Inflammatory macrophage (primary cell): ENCODE measurements at places on chromosomes 1 and 21.

DNA sequence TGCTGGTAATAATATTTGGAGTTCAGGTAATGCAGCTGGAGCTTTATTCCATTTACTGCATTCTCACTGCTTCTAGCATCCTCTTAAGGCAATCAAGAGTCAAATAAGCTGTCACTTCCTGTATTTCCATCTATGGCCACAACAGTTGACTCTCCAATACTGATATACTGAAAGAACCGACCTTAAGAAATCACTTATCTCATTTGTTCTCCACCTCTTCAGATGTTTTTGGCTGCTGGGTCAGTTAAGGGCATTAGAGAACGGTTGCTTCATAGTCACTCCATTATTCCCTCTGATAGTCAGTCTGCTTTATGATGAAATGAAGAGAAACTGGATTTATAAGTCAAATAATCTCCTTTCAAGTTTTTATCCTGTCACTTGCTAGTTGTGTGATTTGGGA is 14.2 kb upstream of the RGS4 start:
- no peak for DNase-seq

DNA sequence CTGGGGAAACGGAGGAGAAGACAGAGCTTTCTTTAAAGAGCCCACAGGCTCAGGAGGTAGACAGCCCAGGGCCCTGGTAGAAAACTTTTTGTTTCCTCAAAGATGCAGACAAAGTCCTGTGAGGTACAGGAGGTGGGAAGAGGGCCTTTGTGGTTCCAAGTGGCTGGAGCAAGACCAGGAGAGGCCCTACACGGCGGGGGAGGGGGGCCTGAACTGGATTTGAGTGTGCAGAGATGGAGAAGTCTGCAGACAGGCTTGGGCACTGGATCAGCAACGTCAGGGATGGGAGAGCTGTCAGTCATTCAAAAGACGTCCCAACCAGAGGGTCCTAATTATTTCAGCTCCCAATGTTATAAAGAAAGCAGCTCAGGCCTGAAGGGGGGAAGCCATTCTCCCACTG is 126.2 kb downstream of the EPHB2 start:
- no peak for DNase-seq

DNA sequence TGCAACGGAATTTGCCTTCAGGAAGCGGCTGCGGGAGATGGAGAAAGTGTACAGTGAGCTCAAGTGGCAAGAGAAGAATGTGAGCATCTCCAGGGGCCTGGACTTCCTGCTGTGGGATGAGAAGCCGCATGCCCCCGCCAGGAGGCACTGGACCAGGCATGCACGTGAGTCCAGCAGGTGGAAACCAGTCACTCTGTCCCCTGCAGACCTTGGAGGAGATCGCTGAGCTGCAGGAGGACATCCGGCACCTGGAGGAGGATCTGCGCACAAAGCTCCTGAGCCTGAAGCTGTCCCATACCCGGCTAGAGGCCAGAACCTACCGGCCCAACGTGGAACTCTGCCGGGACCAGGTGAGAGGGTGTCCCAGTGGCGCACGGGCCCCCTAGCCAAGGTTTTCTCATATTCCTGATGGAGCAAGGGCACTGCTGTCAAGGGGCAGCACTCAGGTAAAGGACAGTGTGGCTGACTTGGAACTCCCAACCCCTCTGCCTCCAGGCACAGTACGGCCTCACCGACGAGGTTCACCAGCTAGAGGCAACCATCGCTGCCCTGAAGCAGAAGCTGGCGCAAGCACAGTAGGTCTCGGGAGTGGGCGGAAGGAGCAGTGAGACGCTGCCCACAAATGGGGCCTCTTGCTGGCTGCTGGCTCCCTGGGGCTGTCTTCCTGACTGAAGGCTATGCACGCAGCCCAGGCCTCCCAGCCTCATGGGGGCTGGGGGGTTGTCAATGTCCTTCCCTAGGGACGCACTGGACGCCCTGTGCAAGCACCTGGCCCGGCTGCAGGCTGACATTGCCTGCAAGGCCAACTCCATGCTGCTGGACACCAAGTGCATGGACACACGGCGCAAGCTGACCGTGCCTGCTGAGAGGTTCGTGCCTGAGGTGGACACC is 1.2 kb upstream of the ADPRS start:
- DNase-seq, result no peak

DNA sequence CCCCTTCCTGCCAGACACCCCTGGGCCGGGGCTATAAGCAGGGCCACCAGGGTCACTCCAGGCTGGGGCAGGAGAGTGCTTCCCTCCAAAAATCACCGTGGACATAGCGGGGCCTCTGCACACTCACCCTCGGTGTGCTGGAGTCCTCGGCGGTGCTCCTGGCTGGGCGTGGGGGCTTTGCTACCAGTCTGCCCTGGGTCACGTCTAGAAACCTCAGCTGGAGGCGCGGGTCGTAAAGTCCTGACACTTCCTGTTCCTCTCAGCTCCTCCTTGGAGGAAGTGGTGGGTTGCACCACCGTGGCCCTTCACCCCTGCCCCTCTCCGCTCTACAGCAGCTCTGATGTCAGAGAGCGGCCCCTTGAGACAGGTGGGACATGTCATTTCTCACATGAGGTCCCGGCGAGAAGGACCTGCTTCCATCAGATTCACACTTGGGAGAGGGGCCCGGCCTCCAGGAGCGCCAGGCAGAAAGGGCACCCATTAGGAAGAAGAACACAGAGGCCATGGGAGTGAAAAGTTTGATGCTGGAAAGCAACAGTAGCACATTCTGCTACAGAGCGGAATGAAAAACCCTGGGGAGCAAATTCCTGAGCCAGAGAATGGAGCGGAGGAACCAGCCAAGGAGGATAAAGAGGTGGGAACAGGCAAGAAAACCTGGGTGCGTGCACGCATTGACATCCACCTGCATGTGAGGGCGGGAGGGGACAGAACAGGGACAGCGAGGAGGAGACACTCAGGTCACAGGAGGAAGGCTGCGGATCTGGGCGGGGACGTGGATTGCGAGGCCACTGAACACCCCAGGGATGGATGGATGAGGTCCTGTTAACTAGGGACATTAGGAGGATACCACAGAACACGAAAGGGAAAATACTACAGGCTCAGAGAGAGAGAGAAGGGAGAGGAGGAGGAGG is at the start of gene ITGB2:
TSS of gene ITGB2 (minus strand) at position 206 of the 911 bp plus-strand sequence. CDS start 10,117 bp downstream, outside the sequence.
- DNase-seq, result peak; percentile 91

GRCh38 chr1:36599828-36600227 is 117.1 kb upstream of the CSF3R start:
- DNase-seq, result no peak

GRCh38 chr1:204327359-204327758 is 32.4 kb downstream of the PLEKHA6 start:
- DNase-seq, result no peak

GRCh38 chr1:244063498-244063897 is 12.4 kb downstream of the ZBTB18 start:
- no peak for DNase-seq

DNA sequence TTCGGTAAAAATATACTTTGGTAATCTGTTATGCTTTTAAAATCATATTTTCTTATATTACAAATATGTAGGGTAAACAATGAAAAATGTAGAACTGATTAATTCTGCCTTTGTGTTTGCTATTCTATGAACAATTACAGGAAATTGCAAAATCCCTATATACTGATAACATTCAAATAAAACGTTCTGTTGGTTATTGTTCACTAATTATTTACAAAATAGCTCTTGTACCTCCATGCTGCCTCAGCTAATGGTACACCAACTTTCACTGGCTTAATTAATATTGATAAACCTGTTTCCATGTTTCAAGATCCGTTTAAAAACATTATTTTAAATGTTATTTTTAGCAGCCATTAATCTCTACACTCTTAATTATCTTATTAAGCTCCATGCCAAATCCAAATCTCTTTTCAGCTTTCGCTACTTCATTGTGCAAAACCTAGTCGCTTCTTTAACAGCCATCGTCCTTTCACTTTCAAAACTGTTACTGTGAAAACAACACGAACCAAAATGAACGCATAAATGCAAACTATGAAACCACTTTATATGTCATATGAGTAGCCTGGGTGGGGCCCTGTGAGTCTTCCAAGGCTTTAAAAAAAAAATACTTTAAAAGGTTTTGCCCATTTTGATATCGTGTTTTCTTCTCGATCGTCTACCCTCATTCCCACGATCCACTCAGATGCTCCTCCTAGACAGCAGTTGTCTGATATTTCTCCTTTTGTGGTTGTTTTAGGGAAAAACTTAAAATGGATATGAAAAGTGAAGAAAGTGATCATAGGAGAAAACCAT is 807.1 kb downstream of the USP25 start:
- no peak for DNase-seq

DNA sequence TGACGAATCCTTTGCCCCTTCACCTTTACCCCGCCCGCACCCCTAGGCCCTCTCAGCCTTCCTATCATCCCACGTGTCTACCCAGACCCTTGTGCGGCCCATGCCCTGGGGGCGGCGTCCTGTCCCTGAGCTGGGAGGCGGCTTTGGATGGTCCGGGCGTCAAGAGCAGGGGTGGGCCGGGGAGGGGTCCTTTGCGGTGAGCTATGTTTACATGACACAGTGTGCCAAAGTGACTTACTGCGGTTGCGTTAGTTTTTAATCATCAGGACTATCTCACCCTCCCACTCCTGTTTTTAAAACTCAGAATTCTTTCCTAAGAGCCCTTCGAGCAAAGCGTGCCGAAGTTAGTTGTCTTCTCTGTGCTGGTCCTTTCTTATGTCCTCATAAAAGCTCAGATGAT is 144.6 kb downstream of the PGBD5 start:
- no peak for DNase-seq

DNA sequence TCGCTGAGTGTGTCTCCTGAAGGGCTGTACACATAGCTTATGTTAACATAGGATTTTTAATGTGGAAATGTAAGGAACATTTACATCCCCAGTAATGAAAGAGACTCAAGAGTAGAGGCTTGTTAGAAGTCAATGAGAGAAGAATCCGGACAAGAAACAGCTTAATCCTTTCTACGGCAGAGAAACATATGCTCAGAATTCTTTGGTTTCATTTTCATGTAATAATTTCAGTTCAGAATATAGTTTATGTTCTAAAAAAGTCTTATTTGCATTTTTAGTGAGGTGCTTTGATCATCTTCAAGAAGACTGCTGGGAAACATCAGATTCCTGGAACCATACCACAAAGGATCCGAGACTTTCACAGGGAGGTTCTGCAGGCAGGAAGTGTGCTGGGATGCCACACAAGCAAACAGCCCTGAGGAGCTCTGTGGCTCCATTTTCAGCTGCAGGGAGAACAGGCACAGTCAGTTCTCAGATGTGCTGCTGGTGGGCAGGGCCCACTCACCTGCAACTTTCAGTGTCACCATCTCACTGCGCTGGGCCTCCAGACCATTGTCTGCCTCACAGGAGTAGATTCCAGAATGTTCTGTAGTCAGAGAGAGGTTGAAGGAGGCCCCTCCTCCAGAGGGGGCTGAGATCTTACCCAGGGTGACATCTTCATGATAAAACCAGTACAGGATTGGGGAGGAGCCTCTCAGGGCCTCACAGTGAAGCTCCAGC is 28.4 kb downstream of the FCRL5 start:
- no peak for DNase-seq

- DNase-seq, result no peak
These were observed 98.4 kb upstream of the GADD45A start for GRCh38 chr1:67586596-67586995.

DNA sequence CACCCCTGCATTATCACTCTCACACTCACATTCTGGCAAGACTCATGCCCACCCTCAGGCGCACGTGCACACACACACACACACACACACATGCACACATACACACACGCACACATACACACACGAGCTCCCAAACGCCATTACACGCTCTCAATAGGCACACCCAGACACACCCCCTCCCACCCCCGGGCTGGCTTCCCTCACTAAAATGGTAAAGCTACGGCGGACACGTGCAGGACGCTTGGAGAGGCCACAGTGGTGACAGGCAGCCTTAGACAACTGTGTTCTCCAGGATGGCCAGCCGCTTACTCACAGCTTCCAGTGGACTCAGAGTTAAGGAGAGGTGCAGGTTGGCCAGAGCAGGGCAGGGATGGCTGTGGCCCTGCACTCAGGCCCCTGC is 10.1 kb downstream of the MATN1 start:
- DNase-seq, result no peak

DNA sequence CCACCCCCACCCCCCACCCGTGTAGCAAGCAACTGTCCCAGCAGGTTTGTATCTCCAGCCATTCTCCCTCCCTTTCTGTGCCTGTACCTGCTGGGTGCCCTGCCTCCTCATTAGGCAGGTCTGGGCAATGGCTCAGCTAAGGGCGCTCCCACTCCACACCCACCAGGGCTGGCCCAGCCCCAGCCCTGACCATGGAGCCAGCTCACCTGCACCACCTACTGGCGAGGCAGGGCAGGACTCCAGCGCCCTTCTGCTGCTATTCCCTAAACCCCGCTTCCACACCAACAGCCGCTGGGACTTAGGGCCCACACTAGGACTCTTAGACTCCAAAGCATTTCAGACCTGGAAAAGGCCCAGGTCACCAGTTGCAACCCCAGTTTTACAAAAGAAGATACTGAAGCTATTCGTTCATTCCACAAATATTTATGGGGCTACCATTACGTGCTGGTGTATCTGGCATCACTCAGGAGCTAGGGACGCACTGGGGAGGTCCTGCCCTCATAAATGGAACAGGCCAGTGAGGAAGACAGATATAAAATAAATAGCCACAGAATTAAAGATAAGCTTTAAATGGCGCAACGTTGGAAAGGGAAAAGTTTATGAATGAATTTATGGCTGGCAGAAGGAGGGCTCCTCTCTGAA is 24.0 kb downstream of the PGLYRP3 start:
- peak; percentile 25 for DNase-seq

GRCh38 chr1:46558141-46558963 is 6.9 kb upstream of the KNCN start:
- DNase-seq, result no peak

DNA sequence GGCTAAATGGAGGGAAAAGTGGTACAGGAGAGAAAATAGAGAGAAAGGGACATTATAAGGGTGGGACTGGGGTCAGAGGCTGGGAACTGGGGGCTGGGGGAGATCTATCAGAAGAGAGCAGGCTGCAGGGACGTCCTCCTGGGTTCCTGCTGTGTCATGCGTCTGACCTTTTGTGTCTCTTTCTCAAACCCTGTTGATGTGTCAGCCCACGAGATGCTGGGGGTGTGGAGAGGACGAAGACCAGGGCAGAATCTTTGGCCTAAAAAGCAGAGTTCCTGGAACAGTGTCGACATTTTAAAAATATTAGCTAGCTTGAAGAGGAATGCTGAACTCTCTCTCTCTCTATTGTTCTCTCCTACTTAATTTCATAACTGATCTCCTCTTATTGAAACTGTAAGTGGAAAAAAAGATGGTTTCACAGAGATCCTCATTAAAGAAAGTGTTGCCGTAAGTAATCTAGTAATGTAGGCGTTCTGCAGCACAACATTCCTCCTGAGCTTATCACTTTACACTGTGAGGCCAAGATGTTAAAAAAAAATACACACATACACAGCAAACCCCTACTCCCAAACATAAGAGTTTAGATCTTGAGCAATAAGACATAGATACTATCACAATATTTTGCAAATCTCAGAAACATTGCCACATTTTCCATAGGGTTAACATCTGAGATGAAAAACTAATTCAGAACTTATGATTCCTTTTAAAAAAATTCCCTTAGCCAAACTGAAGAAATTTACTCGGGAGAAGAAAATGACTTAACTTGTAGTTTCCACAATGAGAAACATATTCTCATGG is 52.6 kb downstream of the RUNX1 start:
- DNase-seq, result peak; percentile 90

- no peak for DNase-seq
These were observed 30.3 kb downstream of the TSNAX start for GRCh38 chr1:231558708-231559185.

- no peak for DNase-seq
These were observed 888.3 kb downstream of the LTN1 start for GRCh38 chr21:28104346-28104745.

- no peak for DNase-seq
These were observed 22.6 kb downstream of the TUFT1 start for GRCh38 chr1:151562661-151563060.
